ENCODE measurements at places on chromosomes 4 and X. TPM values are rescaled to one million over a fixed set of nuclear protein-coding genes. Genes with fewer than 3 reads are reported as not detected.

The STATH gene
- total RNA-seq, result not detected

The DCAF8L2 gene
- not detected for total RNA-seq

DNA sequence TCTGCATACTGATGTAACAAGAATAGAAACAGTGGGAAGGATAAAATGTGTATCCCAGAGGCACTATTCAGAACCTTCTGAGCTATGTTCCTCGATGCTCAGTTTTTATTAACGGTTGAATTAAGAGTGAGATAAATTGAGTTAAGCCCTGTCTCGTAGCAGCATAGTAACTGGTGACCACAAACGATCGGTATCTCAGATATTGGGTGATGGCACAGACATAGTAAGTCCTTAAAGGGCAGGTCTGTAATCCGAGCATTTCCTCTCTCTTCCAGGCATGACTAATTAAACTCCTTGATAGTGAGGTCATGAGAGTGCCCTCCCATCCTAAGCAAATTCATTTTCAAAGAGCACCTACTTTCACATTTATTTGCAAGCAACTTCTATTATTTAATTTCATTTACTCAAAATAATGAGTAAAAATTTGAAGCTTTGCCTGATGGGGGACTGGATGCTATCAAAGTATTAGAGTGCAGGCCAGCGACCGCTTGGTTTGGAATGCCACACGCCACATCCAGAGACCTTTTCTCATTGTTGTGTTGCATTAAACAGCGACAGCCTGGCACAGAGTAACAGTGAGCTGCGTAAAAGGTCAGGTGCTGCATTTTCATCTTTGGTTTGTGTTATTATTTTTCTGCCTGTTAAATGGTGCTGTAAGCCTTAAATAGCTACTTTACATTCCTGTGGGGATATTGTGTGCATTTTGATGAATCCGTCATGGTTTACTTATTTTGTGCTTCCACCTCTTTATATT is 101.9 kb downstream of the PCDH7 start:
- DNase-seq, result no peak

- DNase-seq, result peak; percentile 72
Observed at GRCh38 chrX:19127649-19128168, 5.4 kb upstream of the ADGRG2 start.

The SHROOM4 gene
- total RNA-seq, result 9.0 TPM

GRCh38 chr4:174592256-174592984 is 70.1 kb upstream of the HPGD start:
- no peak for DNase-seq

The SMIM31 gene
- total RNA-seq, result not detected

The P2RY10 gene
- total RNA-seq, result not detected

The AMER1 gene
- 5.5 TPM for total RNA-seq

- DNase-seq, result no peak
Observed at GRCh38 chr4:37236165-37236564, 8.4 kb upstream of the NWD2 start.

- DNase-seq, result no peak
Observed at GRCh38 chrX:22660756-22661155, 339.0 kb upstream of the DDX53 start.

The ADGRL3 gene
- 3.2 TPM for total RNA-seq

The TEX13B gene
- not detected for total RNA-seq

The CFI gene
- 18.4 TPM for total RNA-seq

The PNMA6A gene
- total RNA-seq, result 2.0 TPM

The PNMA6F gene
- not detected for total RNA-seq

- no peak for DNase-seq
Observed at GRCh38 chr4:176614793-176615192, 177.9 kb downstream of the VEGFC start.

- DNase-seq, result no peak
Observed at GRCh38 chr4:181189751-181190150, 1053.5 kb upstream of the TENM3 start.

- no peak for DNase-seq
Observed at GRCh38 chr4:15194520-15194919, 192.2 kb downstream of the CPEB2 start.

The SYP gene
- 2.1 TPM for total RNA-seq

GRCh38 chr4:83062739-83063138 is 27.8 kb downstream of the COPS4 start:
- DNase-seq, result no peak

DNA sequence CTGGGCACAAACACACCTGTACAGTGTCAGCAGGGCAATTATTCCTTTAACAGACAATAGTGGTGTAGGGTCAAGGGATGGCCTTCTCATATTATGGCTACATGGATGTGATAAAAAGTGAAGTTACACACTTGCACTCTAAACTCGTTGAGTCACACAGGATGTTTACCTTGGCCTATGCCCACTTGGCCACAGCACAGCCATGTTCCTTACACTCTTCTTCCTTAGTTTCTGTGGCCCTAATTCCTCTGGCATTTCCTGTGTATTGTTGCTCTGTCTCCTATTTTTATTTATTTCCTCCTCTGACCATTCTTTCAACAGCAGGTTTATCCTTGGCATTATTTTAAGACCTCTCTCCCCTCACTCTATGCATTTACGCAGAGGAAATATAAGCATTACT is 86.8 kb upstream of the NPFFR2 start:
- DNase-seq, result no peak

DNA sequence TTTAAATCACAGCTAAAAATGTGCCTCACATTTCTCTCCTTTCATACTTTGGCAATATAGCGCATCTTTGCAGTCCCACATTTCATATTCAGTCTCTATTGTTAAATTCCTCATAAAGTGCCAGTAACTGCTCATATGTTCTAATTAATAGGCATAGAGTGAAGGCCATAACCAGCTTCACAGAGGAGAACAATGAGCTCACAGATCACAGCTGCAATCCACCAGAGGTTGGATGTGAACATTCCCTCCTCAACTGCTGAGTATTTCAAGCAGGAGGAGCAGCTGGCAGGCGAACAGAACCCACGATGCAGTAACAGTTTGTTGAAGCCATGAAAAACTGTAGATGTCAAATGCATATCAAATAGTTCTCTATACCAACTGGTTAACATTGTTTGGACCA is 2088.7 kb upstream of the AGA start:
- DNase-seq, result no peak

DNA sequence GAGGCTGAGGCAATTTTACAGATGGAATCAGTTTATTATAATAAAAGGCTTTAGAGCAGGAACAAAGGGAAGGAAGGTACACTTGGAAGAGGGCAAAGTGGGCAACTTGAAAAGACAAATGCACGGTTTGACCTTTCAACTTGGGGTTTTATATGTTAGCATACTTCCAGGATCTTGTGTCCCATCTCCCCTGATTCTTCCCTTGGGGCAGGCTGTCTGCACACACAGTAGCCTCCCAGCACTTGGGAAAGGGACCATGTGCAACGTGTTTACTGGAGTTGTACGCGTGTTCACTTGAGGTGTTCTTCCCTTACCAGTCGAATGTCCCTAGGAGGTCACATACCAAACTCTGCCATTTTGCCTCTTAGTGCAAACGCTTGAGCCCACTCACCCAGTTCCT is 7.3 kb downstream of the PPA2 start:
- DNase-seq, result no peak

DNA sequence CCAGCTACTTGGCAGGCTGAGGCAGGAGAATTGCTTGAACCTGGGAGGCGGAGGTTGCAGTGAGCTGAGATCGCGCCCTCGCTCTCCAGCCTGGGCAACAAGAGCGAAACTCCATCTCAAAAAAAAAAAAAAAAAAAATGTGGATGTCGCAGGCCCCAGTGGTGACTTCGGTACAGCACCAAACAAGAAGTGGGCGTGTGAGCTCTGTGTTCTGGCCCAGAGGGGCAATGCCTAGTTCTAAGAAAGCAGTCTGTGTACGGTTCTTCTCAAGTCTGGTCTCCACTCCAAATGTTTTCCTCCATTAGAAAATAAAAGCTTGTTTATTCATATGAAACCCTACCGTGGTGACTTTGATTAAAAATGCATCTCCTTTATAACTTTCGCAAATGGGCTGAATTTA is 92.0 kb upstream of the DDX3X start:
- no peak for DNase-seq
